Cardiac fibroblast (primary cell): ENCODE measurements at places on chromosomes 11 and 22.

DNA sequence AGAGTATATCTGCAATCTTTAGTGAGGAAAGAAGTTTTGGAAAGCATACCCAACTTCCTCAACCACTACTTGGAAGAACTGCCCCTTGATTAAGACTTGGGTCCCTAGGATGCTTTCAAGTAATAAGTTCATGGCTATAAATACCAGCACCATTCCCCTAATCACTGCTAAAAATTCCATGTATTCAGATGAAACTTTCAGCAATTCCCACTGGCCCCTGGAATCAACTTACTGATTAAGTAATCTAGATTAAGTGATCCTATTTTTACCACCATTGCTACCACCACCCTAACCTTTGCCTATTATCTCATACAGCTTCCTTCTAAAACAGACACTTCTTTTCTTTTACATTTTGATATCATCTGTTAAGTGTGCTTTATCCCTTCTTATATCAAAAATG, 10.5 kb downstream of the PICALM start:
- DNase-seq: no peak

DNA sequence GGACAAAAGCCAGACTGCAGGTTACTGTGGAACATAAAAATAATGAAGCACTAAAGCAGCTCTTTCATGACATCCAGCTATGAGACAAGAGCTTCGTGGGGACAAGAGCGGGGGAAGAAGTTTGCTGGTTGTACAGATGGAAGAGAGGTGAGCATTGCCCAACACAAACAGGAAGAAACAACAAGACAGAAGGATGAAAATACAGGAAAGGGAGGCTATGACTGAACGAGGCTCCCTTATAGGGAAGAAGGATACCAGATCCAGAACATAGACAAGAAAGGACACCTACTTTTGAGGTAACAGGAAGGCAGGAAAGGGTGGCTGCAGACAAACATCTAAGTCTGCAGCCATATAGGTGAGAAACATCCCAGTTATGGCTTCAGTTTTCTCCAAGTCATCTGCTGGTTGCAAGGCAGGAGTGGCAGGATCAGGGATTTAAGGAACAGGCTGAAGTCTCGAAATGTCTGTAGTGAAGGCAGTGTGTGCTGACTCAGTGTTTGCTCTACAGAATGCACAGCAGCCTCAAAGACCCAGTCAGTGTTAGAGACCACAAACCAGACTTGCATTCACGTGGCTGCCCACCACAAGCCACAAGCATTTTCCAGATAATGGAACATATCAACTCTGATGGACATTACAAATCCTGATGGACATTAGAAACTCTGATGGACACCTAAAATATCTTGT, 1.9 kb downstream of the CLTCL1 start:
- peak; percentile 74 for DNase-seq

DNA sequence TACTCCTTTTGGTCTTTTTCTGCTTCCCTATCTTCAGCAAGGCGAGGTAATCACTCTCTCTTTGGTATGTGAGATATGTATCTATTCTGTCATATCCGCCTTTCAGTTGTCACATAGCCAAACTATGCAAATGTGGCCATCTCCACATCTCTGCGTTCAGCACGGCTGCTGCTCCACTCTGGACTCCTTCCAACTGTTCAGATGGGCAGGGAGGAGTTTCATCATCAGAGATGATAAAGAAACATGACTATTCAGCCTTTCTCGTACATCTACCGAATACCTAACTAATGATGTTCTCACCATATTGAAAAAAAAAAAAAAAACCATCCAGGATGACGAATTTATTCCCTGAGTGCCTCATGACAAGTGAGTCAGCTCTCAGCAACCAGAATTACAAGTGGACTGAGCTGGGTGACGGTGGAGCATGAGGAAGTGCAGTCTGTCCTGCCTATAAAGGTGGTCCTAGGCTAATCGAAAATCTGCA, 899.6 kb downstream of the OPCML start:
- peak; percentile 99 for DNase-seq

DNA sequence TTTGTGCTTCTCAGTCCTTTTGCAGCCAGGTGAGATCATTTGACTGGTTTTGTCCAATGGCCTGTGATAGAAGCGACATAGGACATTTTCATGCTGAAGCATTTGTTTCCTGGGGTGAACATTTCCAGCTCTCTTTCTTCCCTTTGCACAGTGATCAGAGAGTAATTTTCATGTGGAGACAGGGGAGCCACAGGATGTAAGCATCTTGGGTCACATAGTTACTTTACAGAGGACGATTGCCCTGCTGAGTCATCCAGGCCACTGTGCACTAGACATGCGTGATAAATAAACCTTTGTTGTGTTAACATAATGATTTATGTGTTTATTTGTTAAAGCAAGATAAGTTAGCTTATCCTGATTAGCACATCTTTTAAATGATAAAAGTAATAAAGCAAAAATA, 263.5 kb upstream of the CCDC179 start:
- peak; percentile 22 for DNase-seq

DNA sequence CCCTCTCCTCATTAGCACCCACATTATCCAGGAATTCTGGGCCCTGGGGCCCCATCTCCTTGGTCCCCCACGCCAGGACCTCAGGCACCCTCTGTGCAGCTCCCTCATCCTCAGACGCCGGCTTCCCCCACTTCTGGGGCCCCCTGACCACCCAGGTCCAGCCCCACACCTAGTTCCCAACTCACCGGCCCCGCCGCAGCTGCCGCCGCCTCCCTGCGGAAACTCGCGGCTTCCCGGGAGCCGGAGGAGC, at the start of gene PCSK7:
Gene PCSK7, minus strand, starts transcription at position 232 of the 250 bp plus-strand sequence. CDS start 2,229 bp downstream, outside the sequence.
- DNase-seq: no peak

DNA sequence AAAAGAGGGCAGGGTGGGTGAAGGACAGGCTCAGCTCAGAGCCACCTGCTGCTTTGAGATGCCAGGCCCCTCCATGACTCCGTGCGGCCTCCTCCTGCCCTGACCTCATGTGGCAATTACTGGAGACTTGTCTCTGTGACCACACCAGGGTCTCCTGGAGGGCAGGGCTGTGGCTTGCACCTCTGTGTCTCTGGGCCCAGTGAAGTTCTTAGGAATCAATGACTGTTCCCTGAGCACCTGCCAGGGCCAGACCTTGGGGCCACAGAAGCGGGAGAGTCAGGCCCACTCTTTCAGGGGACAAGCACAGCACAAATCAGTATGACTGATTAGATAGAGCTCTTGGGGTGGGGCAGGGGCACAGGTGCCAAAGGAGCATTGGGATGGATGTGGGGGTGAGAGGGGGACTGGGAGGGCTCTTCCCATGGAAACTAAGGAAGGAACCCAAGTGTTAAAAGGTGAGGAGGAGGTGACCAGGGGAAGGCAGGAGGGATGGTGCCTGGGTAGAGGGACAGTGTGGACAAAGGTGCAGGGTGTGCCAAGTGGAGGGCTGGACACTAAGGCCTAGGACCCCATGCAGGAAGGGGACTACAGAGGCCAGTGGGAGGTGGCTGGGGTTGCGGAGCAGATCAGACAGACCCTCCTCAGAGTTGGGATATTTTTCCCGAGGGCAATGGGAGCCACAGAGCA, 77.3 kb upstream of the SHISAL1 start:
- no peak for DNase-seq
